CD8-positive, alpha-beta T cell (primary cell): ENCODE measurements at places on chromosomes 2 and 18. TPM values are rescaled to one million over a fixed set of nuclear protein-coding genes. Genes with fewer than 3 reads are reported as not detected.
A peak's percentile ranks its signal among the peaks of the same experiment; 100 is the strongest.

Gene DYTN
- total RNA-seq = not detected

Gene ELOA2
- total RNA-seq = not detected

Gene ACKR3
- 2.0 TPM for total RNA-seq

Gene MYO7B
- 0.25 TPM for total RNA-seq

Gene IL36RN
- not detected for total RNA-seq

Gene DPP4
- 13.5 TPM for total RNA-seq

Gene INO80D
- 48.5 TPM for total RNA-seq

Gene CLEC4F
- not detected for total RNA-seq

Gene FKBP1B
- total RNA-seq = 0.28 TPM

Gene GALNT3
- 5.3 TPM for total RNA-seq

Gene VIL1
- total RNA-seq = 0.19 TPM

Gene FBXO48
- total RNA-seq = 0.22 TPM

Gene FZD7
- 0.73 TPM for total RNA-seq

Gene RIT2
- total RNA-seq = not detected

Gene SNORC
- 0.16 TPM for total RNA-seq

Gene GALM
- total RNA-seq = 4.4 TPM

DNA sequence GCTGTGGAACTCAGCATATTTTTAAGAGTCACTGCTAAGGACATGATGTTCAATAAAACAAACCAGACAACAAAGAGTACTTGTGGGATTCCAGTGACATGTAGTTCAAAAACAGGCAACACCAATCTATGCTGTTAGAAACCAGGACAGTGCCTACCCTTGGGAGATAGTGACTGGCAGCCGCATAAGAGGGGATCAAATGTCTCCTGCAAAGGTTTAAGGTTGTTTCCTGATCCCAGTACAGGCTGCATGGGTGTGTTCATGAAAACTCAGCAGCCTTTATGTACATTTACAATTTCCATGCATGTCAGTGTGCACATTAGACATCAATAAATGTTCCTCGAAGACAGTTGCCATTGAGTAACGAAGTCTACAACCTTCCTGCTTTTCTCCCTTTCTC lies 183.8 kb downstream of the PID1 start:
- no peak for DNase-seq

DNA sequence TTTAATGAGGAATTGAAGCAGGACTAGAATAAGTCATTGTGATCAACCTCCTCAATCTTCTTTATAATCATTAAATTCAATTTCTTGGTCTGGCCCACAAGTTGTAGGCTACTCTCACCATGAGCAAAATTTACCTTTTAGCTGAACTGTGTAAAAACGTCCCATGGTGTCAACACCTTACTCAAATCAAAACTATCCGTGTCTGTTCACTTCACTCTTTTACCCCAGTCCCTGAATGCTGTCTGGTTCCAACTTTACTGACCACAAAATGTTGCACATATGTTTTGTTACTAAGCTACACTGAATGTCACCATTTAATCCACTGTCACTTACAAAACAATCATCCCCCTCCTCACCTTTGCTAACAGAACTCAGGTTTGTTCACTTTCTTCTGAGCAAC lies 951.6 kb upstream of the SLC39A10 start:
- DNase-seq = no peak

DNA sequence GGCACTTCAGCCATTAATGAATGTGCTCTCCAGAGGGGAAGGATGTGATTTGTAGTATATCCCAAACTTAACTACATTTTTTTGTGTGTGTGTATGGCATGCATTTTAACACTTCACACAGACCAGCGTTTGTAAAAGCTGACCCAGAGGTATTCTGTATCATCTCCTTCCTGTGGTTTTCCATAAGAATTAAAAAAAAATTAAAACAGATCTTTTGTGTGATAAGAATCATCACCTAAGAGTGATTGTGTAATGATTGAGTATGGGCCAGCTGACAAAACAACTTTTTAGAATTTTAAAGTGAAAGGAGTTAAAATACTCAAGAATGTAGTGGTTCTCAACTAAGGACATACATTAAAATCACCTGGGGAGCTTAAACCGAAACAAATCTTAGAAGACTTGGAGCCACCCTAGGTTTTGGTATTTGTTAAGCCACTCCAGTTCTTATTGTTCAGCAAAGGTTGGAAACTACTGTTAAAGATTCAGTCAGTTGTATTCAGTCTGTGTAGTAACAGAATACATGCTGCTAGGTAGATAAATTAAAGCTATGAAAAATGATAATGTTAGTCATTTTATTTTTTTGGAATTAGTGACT lies 120.1 kb downstream of the HAUS1 start:
- DNase-seq = no peak

DNA sequence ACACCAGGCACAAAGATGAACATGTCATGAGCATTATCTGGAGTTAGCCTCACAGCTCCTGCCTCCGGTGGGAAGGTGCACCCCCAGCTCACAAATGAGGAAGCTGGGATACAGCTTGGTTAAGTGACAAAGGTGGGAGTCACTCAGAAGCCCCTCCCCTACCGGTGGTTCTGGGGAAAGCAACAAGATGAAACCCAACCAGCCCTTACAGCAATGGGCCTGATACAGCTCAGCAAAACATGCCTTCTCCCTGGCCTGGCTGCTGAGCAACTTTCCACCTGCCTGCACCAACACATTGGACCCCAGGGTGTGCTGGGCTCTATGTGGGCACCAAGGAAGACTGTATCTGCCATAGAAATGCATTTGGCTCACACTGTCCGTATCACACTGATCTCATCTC lies 113.2 kb downstream of the GYPC start:
- DNase-seq = no peak

- DNase-seq = no peak
Observed at GRCh38 chr18:79385326-79385707, 10.4 kb upstream of the NFATC1 start.

DNA sequence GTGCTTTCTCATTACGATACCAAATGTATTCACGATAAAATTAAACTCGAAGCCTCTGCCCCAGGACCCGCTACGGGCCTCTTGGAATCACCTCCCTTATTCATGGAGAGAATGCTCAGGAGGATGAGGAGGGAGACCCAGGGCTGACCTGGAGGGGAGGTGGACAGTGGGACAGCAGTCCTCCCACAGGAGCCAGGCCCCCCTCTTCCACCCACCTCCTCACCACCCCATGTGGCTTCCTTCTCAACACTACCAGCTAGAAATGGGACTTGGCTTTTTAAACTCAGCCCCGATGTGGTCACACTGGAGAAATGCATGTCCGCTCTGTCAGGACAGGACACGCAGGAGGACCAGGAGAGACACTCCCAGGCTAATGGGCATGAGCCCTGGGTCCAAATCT lies 147.9 kb upstream of the ID2 start:
- no peak for DNase-seq

DNA sequence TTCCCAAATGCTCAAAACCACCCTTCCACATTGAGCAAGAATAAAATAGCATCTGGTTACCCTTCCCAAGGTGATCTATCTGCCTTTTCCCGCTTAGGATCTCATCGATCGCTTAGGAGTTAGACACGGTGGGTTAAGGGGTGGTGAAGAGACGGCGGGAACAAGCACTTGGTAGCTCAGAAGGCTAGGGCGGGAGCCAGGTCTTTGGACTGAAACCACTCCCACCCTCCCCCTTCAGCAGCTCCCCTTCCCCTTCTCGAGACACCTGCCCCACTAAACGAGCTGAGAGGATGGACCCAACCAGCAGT lies 513 bp downstream of the THOC1 start:
- DNase-seq = no peak

DNA sequence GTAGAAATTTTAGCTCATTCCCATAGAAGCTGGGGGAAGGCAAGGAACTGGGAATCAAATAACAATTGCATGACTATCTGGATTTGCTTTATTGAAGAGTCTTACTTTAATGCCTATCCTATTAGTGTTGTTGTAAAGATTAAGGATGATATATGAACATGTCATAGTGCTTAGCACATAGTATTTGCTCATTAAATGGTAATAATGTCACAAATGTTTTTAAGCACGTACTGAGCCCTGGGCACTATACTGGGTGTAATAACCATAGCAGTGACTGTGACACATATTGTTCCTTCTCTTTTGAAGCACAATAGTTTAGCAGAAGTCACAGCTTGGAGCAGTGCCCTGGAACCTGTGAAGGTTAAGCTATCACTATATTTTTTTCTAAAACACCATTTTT lies 47.2 kb upstream of the DTNB start:
- DNase-seq = no peak

DNA sequence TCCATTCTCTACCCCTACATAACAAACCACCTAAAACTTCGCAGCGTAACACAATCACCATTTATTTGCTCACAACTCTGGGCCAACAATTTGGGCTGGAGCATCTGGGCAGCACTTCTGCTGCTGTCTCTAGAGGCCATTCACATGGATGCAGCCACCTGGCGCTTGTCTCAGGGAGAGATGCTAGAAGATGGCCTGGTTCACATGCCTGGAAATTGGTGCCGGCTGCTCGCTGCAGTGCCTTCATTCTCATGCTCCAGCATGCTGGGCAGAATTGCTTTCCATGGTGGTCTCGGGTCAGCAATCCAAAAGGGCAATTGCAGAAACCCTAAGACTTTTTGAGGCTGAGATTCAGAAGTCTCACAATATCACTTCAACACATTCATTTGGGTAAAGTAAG lies 157.4 kb downstream of the SUCLG1 start:
- no peak for DNase-seq

DNA sequence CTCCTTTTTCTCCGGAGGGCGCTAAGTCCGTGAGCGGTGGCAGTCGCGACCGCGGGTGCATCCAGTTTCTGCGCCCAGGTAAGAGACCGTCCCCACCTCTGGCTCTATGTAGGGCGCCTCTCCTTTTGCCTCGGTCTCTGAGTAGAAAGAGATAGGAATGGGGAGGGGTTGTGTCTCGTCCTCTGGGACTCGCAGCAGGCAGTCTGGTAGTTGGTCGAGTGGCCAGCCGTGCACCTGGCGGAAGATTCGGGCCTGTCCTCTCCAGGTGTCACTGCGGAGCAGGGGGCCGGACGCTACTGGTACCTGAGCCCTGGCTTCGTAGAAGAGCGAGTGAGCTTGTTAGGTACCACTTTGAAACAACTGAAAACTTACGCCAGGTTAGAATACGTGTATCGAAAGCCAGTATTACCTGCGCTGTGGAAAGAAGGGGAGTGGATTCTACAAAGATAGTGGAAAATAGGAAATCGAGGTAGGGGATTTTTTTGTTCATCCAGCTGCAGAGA lies 403 bp downstream of the MAP2 start:
- DNase-seq = no peak

DNA sequence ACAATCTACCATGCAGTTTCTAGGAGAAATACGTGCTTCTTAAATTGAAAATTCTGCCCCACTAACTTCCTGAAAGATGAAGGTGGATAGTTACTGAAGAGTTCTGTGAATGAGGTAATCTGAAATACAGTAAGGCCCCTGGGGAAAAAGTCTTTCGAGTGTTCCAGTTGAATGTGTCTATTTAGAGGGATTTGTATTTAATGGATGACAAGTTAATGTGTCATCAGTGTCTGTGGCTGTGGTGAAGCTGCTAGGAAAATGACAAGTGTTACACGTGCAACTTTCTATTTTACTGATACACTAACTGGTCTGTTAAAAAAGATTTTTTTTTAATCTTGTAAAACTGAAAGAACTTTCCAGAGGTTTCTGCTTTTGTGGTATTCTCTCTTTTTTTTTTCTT lies 384.6 kb downstream of the STK39 start:
- no peak for DNase-seq

DNA sequence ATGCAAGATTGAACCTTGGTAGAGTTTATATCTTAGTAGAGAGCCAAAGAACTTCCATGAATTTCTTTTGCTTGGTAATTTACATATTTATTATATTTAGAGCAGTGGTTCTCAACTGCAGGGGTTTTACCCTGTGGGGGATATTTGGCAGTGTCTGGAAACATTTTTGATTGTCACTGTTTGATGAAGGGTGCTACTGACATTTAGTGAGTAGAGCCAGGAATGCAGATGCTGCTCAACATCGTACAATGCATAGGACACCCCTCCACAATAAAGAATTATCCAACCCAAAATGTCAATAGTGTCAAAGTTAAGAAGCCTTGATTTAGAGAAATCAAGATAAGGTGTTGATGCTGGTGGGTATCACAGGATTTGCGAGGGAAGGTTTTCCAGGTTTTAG lies 14.7 kb downstream of the AGFG1 start:
- DNase-seq = no peak

- no peak for DNase-seq
Observed at GRCh38 chr2:54524226-54524991, 68.3 kb downstream of the SPTBN1 start.

GRCh38 chr2:231321556-231322334 lies 73.8 kb upstream of the B3GNT7 start:
- no peak for DNase-seq

- peak; percentile 66 for DNase-seq
Observed at GRCh38 chr2:100653449-100654035, 90.7 kb downstream of the PDCL3 start.

DNA sequence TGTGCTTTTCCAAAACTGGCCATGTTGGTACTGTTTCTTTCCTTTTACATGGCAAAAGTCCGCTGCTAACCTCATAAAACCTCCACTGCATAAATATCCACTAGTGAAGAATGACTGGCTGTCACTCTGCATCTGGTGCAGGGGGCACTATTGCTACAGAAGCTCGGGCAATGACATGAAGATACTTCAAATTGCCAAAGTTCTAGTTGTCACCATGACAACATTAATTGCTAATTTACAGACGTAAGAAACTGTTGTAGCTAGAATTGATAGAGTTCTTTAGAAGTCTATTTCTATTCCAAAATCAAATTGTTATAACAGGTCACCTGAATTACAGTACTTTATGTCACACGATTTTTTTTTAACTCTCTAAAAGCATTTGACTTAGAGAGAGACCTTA lies 845 bp downstream of the CFAP210 start:
- no peak for DNase-seq

DNA sequence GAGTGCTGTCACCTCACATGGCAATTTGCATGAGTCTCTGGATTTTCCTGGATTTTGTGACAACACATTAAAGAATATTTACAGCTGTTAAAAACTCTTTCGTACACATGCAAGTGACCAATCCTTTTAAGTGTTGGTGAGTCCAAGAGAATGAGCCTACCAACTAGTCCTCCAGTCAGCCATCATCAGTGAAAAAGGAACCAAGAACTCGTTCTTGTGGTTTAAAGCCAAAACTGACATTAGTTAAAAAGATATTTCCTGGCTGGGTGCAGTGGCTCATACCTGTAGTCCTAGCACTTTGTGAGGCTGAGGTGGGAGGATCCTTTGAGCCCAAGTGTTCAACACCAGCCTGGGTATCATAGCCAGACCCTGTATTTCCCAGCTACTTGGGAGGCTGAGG lies 215.4 kb upstream of the ITGA4 start:
- DNase-seq = no peak

- DNase-seq = peak; percentile 91
Observed at GRCh38 chr2:96146153-96146880, 1.1 kb upstream of the DUSP2 start.

GRCh38 chr2:174446531-174446930 lies 40.3 kb downstream of the GPR155 start:
- DNase-seq = no peak

- no peak for DNase-seq
Observed at GRCh38 chr2:240963065-240963867, 35.2 kb upstream of the SNED1 start.

DNA sequence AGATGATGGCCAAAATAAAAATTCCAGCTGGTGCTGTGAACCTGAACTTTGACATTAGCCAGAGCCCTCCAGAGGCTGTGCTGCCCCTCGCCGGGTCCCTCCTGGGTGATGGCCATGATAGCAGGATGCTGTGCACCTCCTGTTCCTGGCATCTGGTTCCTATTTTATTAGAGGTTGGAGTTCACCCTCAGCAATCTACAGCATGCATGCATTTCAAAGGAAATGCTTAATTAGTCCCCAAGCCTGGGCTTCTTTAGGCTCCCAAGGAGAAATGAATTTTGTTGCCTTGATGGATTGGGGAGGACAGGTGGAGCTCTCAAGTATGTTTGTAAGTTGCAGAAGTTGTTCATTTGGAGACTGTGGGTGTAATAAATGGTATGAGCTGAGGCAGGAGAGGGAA lies 166.9 kb downstream of the GLI2 start:
- DNase-seq = no peak
